ENCODE measurements at places on chromosomes 5 and 9.

DNA sequence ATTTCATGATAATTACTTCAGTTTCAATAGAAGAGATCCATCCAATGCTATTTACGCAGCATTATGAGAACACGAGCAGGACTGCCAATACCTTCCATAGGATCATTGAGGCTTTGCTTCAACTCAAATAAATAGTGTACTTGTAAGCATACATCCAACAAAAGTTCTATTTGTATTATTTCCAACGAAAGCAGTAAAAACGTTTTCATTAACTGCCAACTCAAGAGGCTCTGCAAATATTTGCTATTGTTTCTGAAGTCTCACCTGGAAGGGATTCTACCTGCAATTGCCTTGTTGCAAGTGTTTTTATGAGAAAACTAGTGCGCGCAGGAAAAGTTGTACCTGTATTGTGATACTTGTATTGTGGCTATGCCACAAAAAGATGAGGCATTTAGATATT, 11.0 kb upstream of the GNPDA1 start:
- DNase-seq, result no peak

DNA sequence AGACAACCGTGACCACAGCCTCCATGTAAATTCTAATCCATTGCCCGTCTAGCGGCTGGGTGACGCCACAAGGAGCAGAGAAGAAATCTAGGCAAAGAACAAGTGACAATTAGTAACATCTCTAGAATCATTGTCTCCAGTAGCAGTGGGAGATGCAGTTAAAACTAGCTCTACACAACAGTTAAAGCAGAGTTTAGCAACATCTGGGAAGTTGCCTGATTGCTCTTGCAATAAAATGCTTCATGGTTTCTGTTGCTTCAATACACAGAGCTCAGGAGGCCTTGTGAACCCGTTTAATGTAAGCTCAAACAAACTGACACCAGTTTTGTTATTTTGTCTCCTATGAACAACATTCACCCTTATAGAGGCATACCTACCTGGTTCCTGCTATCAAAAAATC, 369.8 kb upstream of the PDE4D start:
- DNase-seq, result no peak

GRCh38 chr9:126096340-126096739, 230.3 kb upstream of the MVB12B start:
- no peak for DNase-seq

DNA sequence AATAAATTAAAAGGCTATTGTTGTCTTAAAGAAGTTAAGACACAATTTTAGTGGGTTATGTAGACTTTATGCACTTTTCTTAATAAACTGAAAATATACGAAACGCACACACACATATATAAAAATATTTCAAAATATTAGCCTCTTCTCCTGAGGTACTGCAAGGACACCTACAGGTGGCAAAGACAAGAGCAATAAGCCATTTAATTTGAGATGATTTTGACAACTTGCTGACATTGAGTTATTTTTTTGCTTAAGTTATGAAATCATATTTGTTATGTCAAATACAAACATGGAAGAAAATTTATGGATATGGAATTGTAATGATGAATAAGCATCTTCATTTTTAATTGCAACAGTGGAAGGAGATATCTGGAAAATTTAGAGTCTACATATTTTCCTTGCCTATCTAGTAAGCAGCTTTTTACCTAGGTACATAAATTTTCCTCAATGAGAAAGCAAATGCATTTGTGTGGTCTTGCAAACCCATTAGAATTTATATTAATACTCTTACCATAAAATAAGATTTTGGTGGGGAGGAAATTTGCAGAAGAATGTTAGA, 301.6 kb downstream of the ISL1 start:
- DNase-seq, result no peak

GRCh38 chr9:114395768-114396167, 8.0 kb upstream of the AKNA start:
- no peak for DNase-seq

DNA sequence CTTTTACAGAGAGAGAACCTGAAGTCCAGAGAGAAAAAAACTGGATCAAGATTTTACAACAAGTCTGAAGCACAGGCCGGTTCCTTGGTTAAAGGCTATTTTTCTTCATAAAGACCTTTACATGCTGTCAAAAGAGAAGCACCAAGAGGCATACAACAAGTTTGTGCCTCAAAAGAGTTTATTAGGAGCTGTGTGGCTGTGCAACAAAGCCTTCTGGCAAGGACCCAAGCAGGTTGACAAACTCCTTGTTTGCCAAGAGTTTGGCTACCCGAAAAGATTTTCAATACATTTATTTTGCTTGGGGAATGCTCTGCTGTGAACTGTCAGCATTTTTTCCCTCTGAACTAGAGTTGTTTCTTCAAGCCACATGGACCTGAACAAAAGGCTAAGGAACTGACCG, 202.9 kb upstream of the RAD23B start:
- no peak for DNase-seq

DNA sequence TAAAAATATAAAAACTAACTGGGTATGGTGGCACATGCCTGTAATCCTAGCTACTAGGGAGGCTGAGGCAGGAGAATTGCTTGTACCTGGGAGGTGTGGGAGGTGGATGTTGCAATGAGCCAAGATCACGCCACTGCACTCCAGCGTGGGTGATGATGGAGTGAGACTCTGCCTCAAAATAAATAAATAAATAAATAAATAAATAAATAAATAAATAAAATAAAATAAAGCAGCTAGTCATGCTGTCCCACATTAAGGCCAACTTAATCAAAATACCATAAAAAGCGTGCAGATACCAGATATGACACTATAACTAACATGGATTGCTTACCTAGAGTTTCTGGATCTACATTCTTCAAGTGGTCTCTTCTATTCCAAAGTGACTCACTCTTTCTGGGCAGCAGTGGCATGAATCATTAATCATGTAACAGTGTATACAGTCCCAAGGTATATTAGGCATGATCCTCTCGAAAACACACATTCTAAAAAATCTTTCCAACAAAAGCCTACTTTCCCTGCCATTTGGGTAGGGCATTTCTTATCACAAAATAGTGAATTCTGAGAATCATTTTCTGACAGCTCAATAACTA, 187.1 kb downstream of the ELAVL2 start:
- DNase-seq, result no peak

GRCh38 chr5:173498286-173498685, 118.2 kb downstream of the BOD1 start:
- no peak for DNase-seq

GRCh38 chr9:133772581-133772980, 34.4 kb upstream of the SARDH start:
- DNase-seq, result no peak

GRCh38 chr5:137660349-137660817, 75.5 kb downstream of the KLHL3 start:
- DNase-seq, result peak; percentile 74

- DNase-seq, result no peak
Observed at GRCh38 chr5:80784451-80784850, 129.7 kb upstream of the DHFR start.

DNA sequence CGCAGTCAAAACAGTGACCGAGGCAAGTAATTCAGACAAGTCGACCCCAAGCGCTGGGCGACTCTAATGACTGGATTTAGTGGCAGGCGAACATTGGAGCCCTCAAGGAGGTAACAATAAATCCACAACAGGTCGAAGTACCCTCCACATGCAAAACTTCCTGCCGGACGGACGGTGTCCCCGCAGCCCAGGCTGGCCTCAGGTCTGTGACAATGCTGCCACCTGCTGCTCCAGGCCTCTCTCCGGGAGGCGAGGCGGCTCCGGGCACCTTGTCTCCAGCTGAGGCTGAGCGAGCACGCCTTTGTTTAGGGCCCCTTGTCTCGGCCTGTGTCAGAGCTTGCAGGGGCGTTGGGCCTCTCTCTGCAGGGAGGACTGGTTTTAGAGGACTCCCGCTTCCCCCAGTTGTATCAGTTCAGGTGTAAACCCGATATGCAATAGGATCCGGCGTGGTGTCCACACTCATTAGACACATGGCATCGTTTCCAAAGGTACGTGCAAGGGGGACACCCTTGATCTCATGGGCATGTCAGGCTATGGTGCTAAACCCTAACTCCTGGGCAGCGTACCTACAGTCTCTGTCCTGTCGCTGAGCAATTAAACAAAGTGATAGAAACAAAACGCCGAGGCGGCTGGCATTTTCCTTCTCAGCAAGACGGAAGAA, 628.0 kb upstream of the ADAMTS16 start:
- no peak for DNase-seq

GRCh38 chr9:95137587-95138145, 179.8 kb downstream of the FANCC start:
- DNase-seq, result no peak

DNA sequence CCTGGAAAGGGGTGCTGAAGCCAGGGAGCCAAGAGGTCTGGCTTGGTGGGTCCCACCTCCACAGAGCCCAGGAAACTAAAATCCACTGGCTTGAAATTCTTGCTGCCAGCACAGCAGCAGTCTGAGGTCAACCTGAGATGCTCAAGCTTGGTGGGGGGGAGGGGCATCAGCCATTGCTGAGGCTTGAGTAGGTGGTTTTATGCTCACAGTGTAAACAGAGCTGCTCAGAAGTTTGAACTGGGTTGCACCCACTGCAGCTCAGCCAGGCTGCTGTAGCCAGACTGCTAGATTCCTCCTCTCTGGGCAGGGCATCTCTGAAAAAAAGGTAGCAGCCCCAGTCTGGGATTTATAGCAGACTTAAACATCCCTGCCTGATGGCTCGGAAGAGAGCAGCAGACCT, 55.5 kb upstream of the FBXL17 start:
- no peak for DNase-seq

DNA sequence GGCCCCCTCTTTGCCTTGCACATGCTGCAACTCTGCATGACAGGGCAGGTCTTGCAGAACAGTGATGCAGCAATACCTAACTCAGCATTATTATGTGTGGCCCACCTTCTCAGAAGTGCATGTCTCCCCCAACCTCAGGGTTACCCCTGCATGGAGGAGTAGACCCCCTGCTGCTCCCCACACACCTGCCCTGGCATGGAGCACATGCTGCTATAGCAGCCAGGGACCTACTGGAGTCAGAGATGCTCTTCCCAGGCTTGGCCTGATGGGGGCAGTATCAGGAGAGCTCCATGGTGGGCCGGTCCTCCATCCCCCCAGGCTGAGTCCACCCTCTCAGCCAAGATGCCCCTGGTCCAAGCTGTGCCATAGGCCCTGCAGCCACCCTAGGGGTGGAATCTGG, 13.2 kb upstream of the BOD1 start:
- no peak for DNase-seq

DNA sequence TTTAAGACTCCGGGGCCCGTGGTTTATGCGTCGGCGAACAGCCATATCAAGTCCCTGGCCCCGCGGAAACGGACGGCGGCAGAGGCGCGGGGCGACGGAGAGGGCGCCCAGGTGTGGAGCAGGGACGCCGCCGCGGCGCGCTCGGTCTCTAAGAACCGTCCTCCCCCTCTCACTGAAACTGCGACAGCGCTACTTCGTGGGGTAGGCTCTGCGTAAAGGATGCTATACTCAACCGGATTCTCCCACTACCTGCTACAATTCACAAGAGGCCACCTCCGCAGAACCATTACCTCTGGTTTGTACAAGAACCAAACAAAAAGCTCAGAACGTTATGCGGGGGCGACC, 404 bp downstream of the MRNIP start:
- peak; percentile 55 for DNase-seq

DNA sequence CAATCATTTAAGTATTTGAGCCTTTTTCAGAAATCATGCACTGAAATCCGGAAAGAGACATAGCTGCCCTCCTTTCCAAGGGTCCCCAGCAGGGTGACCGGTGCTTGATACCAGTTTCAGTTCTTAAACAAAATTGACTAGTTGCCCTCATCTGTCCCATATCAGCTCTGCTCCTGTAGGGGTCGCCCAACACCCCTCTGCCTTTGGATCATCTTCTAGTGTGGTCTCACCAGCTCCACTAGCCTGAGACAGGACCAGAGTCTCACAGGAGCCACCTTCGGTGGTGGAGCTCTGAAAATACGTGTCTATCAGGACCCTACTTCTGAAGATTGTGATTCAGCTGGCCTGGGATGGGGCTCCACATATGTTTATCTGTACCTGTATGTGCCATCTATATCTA, 428.2 kb downstream of the ENC1 start:
- DNase-seq, result no peak

GRCh38 chr5:127019928-127020327, 10.4 kb downstream of the MARCHF3 start:
- no peak for DNase-seq

GRCh38 chr9:91416096-91416712, 7.4 kb downstream of the NFIL3 start:
- no peak for DNase-seq

- no peak for DNase-seq
Observed at GRCh38 chr5:178238313-178238635, 5.7 kb upstream of the PHYKPL start.

DNA sequence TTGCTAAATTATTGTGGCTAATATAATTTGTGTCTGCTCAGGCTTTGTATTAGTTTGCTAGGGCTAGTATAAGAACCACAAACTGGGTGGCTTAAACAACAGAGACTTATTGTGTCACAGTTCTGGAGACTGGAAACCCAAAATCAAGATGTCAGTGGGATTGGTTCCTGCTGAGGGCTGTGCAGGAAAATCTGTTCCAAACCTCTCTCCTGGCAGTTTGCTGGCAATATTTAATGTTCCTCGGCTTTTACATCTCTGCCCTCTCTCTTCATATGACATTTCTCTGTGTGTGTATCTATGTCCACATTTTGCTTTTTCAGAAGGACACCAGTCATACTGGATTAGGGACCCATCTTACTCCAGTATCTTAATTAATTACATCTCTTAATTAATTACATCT, 498.8 kb upstream of the CD180 start:
- DNase-seq, result no peak

DNA sequence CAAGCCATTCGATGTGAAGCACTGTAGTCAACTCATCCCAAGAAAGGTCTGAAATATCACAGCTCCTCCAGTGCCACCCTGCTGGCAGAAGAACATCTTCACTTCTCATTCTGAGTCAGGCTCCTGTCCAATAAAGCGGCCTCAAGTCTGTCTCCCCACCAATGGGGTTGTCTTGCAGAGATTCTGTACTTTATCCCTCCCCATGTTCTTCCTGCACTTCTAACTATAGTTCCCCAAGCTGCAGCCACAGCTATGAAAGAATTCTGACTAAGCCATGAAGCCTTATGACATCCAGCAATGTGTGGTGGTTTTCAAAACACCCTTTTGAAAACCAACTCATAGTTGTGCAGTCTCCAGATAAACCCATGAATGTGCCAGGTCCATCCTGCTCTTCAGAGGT, 6.8 kb downstream of the MACROH2A1 start:
- no peak for DNase-seq

DNA sequence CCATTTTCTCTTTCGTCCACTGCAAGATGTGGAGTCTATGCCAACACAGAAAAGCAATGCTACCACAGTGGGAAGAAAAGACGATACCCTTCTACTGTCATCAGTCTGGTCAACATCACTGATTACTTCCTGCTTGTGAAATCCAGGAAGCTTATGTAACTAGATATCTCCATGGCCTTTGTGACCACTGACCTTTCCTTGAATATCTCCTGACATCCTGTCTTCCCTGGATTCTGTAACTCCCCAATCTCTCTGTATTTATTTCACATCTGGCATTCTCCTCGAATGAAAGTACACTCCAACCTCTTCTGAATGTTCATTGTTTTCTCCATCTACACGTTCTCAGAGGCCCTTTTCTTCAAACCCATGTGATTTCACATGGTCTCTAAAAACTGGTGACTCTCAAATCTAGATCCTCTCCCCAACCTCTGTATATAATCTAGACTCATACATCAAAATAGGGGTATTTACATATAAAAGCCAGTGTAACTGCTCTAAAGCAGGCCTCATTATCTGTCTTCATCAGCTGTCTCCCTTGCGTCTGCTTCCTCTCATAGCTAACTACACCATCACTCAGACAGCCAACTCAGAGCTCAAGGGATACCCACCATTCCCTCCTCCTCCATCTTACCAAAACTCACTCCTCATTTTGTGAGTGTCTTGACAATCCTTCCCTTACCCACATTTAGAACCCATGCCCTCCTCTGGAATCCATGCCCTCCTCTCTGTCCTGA, 156.8 kb downstream of the SEMA5A start:
- DNase-seq, result no peak
